Stimulated activated CD8-positive, alpha-beta memory T cell treated with anti-CD3 and anti-CD28 coated beads, Interleukin-15, amount 100 ng/mL, for 1 hour (primary cell): ENCODE measurements at places on chromosomes 5 and 9.

GRCh38 chr9:108844391-108844790 is 11.4 kb downstream of the ACTL7B start:
- DNase-seq = no peak

DNA sequence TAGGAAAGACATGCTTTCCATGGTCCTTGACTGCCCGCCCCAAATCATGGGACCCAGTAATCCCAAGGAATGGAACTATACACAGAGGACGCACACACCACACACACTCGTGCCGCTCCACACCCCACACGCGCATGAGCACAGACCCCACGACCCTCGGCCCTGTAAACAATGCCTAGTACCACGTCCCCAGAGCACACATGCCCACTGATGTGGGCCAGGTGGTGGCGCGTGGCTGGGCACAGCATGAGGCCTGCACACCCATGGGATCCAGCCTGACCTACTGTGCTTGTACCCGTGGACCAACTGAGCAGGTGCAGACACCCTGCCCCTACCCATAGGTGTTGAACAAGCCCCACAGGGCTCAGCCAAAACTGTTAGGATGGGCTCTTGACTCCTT is 739 bp downstream of the DBH start:
- DNase-seq = no peak

DNA sequence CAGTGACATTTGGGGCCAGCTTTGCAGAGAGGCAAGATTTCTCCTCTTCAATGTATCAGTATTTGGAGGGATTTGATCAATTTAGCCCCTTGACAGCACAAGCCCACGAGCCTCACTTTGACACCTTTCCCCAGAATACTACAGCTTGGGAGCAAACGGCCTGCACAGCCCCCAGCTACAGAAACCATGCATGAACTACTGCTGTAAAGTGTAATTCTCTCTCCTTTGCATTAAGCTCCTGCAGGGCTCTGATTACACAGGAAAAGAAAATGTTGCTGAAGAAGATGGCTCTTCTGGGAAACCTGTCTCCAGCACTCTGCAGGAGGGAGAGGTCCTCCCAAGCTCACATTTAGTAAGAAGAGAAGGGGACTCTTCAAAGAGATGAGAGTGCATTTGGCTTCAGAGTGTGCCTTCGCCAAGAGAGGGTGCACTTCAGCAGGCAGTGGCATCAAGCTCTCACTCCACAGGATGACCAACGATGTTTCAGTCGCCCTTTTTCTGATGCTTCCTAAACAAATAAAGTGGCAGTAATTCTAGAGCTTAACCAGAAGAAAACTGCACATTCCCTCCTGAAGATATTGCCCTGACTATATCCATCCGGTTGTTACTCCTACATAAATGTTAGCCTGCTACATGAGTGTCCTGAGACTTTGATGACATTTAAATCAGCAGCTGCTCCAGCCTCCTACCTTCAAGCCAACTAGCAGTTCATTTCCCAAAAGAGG is 272.2 kb downstream of the AUH start:
- no peak for DNase-seq

DNA sequence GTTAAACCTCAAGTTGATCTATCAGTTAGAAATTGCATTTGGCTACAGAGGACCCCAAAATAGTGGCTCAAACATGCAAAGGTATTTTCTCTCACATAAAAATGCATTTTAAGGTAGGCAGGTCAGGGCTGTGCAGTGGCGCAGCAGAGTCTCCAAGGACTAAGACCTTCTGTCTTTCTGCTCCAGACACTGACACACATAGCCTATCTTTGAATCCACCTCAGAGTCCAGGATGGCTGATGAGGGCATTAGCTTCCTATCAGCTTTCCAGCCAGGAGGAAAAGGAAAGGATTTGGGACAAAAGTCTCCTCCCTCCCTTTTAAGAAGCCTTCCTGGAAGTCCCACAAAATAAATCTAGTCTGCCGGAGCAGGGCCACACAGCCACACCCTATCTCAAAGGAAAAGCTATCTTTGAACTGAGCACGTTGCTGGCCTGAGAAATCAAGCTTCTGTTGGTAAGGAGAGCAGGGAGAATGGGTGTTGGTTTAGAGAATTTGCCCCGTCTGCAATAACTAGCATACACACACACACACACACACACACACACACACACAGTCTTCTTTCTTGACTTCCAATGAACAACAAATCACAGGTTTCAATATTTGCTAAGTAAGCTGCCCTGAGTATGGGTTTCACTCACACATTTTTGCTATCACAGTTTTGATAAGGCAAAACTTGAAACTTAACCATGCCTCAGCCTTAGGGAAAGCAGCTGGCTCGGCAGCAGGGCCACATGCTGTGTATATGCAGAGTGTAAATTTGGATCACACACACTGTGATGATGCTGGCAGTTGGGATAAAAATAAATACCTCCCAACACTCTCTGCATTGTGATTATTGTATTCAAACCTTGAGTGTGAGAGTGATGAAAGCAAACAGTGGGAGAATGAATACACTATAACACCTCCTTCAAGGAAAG is 116.6 kb upstream of the MAP3K1 start:
- DNase-seq = no peak

GRCh38 chr9:126420135-126420534 is 93.5 kb downstream of the MVB12B start:
- no peak for DNase-seq

DNA sequence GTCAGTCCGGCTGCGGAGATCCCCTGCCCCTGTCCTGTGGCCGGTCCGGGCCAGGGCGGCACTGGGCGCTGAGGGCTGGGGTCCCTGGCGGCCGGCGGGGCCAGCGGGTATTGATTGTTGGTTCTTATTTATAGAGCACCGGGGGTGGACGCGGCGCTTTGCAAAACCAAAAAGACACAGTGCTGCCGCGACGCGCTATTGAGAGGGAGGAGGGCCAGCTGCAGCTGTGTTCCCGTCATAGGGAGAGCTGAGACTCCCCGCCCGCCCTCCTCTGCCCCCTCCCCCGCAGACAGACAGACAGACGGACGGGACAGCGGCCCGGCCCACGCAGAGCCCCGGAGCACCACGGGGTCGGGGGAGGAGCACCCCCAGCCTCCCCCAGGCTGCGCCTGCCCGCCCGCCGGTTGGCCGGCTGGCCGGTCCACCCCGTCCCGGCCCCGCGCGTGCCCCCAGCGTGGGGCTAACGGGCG is 2.5 kb downstream of the LRRC26 start:
- no peak for DNase-seq

- DNase-seq = no peak
These were observed 194.2 kb downstream of the TENT4A start for GRCh38 chr5:6907320-6907918.

- DNase-seq = no peak
These were observed 19.5 kb upstream of the RAB14 start for GRCh38 chr9:121220996-121221663.

DNA sequence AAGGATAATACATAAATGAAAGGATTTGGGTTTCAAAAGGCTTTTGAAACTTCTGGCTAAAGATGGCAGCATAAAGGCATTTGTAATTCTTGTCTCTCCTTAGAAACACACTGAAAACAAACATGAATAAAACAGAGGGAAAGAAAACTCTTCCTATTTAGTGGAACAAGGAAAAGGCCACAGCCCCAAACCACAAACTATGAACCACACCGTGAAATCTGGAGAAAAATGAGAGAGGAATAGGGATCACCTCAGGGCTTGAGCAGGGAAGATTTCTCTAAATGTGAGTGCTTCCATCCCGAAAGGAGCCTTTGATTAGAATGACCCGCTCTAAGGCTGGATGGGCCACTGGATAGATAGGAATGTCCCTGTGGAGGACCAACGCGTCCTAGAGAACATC is 119.6 kb downstream of the SEC61B start:
- DNase-seq = no peak

DNA sequence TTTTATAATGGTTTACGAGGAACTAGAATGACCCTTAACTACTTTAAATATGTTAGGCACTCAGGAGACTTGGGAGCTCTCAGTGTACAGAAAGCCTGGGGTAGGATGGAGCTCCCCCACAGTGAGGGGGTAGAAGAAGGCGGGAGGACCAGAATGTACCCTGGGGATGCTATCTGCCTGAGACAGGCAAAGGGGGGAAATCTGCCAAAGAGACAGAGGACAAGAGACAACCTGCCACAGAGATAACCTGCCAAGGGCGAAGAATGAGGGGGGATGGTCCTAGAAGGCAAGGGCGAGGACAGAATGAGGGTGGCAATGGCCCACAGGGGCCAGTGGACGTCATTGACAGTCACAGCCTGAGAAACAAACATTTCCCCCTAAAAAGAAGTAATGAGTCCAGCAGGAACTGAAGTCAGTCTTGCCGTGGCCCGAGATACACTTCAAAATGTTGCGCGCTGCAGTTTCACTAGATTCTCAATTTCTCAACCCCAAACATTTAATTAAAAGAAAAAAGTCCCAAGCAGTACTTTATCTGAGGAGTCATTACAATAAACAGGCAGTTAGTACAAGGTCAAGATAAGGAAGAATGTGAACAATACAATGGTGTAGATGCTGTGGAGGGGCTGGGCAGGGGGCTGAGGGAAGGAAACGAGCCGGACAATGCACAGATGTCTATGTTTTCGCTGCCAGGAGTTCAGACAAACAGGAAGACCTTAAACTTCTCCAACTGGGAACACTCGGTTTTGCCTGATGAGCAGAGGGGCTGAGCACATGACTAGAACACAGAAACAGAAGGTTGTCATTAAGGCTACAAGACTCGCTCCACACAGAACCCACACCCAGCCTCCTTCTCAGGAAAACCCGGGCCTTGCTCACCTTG is 125.0 kb downstream of the LHFPL2 start:
- no peak for DNase-seq

GRCh38 chr5:131318455-131318854 is 54.6 kb downstream of the CDC42SE2 start:
- DNase-seq = no peak

DNA sequence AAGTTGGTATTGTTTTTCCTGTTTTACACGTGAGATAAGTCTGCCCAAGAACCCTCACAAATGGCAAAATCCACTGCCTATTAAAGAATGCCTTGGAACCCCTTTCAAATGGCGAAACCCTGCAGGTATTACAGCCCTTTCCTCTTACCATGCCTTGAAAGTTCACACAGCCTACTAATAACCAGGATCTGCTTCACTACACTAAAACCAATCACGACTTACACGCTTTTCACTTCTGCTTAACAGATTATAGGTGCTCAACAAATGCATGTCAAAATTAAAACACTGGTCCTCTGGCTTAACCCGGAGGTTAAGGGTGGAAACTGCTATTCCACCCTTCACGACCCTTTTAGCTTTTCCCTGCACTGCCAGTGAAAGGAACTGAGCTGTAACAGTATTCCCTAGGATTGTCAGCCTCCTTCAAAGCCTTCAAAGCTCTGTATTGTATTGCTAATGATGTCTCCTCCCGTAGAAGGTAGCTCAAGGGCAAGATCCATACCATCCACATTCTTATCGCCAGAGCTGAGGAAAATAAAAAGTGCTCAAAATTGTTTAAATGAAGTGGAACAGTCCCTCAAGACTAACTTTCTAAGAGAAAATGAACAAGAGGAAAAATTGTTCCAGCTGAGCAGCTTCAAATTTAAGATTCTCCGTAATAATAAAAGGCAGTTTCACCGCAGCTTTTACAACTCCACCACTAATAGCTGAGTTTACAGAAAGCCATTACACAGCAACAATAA is 997 bp downstream of the AUH start:
- no peak for DNase-seq

DNA sequence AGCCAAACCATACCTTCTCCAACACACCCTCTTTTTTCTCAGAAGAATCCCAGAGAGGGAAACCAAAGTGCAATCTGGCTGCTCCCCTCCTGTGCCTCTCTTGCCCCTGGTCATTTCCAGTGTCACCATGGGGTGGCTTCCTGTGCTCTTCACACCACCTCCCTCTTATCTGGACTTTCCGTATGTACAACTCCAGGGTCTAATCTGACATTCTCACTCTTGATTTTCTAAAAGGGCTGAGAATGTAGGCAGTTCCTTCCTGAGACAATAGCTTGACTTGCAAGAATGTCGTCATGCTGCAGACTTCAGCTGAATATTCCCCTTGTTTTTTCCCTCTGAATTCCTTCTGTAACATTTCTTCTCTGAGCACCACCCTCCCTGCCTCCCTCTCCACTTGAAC is 110.2 kb downstream of the FBXL7 start:
- DNase-seq = no peak

DNA sequence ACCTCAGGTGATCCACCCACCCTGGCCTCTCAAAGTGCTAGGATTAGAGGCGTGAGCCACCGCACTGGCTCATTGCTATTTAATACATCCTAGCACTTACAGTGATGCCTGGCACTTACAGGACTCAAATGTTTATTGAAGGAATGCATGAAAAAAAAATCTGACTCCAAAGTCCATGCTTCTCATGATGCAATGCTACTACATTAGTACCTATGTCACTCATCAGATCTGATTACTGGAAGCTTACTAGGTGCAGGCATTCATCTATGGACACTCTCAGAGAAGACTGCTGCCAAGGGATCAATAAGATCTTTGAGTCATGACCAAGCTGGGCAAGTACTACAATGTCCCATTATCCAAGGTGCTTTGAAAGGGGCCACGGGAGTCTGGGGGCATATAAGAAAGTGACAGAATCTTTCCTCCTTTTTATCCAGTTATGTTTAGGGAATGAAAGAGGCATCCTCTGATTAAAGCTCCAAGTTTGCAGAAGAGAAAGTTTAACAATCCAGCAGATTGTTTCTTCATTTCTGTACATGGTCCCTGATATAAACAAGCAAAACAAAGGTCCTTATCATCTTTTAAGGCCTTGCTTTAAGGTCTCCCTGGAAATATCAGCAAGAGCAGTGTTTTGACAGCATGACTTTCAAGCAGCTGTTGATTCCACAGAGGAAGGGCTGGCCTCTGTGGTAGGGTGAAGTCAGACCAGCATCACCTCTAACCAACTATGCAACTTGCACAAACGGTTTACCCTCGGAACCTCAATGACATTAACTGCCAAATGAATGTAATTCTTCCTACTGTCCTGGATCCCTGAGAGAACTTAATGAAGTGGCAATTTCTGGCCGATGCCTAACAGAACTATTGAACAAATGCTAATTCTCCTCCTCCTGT is 35.9 kb downstream of the ARPC5L start:
- no peak for DNase-seq

GRCh38 chr5:88676637-88677375 is 206.2 kb downstream of the MEF2C start:
- no peak for DNase-seq

- DNase-seq = no peak
These were observed 102.3 kb upstream of the LMX1B start for GRCh38 chr9:126511411-126511810.

GRCh38 chr5:5783021-5783420 is 360.5 kb downstream of the ICE1 start:
- DNase-seq = no peak

- no peak for DNase-seq
These were observed 50.2 kb upstream of the TLX3 start for GRCh38 chr5:171258737-171259415.
